CMK (cell line): ENCODE measurements at places on chromosomes 12 and 14.

GRCh38 chr12:107152315-107152714 is 59.0 kb upstream of the CRY1 start:
- DNase-seq = no peak

- no peak for DNase-seq
Measured at GRCh38 chr14:21791749-21792148, 118.1 kb upstream of the OR4E1 start.

- DNase-seq = no peak
Measured at GRCh38 chr12:38646146-38646545, 259.2 kb downstream of the CPNE8 start.

DNA sequence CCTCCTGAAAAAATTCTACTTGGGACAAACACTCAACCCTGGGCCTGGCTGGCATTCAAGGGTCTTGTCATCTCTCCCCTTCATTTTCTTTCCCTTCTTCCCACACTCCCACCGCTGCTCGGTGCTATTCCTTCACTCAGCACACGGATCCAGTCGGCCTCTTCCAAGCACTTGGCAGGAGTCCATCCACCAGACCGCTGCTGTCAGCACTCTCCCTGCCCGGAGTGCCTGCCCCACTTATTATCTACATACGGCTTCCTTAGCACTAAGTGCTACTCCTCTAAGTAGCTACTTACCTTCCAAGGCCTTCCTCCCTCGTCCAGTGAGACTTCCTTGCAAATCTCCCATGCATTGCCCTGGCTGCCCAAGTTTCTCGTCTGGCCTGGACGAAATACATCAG is 29.8 kb downstream of the CALM1 start:
- DNase-seq = no peak

GRCh38 chr12:49015196-49015595 is 3.4 kb downstream of the PRKAG1 start:
- no peak for DNase-seq

DNA sequence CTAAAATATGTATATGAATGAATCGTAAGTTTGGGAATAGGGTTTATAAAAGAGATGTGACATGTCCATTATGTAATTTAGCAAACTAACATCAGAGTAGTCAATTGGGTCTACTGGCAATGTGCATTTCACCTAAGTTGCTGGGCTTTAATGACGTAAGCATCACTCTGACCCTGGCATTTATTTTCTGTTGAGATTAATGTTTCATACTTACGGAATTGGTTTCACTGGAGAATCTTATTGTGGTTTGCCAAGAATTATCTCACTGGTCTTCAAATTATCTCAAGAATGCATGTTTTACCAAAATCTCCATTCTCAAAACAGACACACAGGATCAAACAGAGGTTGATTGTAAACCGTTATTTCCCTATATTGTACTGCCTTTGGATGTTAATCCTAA is 437.1 kb downstream of the NPAS3 start:
- DNase-seq = no peak

DNA sequence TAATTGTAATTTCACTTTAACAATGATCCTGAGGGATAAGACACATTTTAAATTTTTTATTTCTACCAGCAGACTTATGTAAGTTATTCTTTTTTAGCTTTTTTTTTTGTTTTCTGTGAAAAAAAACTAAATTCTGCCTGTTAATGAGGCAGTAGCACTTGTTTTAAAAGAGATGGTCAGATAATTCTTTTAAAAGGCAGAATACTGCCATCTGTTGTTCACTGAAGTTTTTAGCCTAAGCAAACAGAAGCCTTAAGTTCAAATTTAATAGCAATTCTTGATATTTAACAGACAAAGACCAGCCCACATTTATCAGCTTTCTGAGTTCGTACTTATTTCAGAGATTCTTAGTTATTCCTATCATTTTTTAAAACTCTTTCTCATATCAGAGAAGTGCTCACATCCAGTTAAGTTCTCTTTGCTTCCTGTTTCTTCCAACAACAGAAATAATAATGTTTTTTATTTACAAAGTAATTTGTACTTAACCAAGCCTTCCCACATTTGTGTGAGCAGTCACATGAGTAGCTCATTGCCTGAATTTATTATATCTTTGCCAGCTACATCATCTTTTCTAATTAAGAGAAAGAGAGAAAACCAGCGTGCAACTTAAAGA is 93.4 kb upstream of the SLCO1C1 start:
- DNase-seq = no peak

- DNase-seq = no peak
Measured at GRCh38 chr14:83757916-83758315, 1772.0 kb upstream of the FLRT2 start.

DNA sequence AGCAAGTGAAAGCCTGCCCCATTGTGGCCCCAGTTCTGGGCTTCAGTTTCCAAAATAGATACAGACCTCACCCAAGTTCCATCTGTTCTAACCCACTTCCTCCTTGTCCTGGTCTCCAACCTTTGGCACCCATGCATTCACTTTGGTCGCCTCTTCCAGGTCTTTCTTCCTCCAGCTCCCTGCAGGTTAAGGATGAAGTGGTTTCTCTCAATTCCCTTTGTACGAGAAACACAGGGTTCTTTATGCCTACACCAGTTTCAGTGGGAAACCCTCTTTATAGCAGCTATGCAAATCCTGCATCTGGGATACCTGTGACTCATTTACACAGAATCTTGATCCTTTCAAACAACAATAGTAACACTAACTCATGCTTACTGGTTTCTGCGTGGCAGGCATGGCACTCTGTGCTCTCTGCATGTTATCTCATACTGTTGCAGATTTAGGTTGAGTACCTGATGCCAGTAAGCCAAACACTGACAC is 110.6 kb upstream of the AMIGO2 start:
- no peak for DNase-seq

DNA sequence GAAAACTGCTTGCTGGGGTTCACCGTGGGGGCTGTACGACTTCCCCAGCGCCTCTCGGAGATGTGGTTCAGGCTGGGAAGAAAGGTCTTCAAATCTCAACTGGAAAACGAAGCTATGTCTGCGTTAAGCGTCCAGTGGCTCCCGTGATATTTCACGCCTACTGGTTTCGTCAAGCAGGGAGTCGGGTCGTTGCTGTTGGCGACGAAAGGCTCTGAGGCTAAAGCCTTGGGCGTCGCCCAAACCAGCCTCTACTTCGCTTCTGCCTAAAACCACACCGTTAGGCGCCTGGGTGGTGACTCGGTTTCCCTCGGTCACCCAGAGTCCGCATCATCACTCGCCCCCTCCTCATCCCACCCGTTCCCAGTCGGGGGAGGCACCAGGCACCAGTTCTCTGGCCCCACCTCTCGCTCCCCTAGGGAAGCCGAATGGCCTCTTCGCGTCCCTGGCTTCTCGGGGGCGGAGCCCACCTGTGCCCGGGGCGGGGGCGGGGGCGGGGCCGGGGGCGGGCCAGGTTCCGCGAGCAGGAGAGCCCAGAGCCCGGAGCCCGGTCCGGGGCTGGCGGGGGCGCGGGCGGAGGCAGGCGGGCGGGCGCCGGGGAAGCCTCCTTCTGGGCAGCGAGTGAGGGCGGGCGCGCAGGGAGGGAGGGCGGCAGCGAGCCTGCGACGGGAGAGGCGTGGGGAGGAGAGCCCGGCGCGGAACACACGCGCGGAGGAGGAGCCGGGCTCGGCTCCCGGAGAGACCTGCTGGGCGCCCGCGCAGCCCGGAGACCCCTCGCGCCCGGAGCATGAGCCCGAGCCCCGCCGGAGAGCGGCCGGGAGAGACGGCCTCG is at the start of gene B4GALNT3:
TSS of gene B4GALNT3 (plus strand) at position 510 of the 829 bp plus-strand sequence. CDS start 438 bp downstream, outside the sequence.
- DNase-seq = no peak

DNA sequence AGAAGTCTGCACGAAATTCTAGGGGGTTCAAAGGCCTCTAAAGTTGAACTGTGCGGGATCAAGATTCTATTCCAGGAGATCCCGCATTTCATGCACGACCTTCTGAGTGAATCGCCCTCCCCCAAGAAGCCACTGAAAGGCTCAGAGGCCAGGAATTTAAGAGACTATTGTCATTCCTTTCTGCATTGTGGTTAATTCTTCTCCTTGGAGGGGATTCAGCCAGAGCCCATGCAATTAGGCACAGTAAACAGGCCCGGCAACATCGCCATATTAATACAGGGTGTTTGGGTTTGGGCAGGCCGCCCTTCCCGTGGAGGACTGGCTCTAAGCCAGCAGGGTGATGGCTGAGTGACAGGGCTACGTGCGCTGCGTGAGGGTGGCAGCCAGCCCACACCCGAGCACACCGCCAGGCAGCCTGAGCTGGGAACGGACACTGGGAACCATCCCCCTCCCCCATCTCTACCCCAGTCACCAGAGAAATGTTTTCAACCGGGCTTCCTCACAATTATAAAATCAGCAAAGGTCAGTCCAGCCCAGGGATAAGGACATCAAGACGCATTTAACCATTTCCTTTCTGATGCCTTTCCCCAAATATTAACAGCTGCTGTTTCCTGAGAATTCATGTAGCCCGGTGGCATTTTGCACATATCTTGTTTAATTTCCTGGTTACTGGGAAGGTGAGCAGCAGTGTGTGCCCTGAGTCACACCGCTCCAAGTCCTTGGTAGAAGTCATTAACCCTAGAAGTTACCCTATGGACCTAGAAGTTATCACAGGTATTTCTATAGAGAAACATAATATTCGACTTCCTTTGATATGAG is 12.5 kb downstream of the EGLN3 start:
- DNase-seq = no peak

- DNase-seq = no peak
Measured at GRCh38 chr12:5997260-5997659, 52.2 kb upstream of the ANO2 start.

DNA sequence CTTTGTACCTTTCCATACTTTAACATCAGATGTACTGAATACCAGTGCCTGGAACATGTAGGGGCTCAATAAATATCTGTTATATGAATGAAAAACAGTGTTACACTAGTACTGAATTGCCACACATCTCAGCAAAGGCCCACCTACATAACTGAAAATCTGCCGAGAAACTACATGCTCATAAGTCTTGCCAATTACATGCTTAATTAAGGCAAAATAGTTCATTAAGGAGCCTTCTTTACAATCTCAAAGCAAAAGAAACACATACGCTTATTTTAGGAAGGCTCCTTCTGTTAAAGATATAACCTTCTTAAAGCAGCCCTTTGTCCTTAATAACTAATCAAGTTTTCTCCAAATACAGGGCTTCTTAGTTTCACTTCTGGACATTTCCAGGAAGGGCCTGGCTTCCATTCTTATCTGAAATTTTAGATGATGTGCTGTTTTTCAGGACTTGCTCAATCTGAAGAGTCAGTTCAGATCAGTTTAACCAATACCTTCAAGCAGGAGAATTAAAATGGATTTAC is 11.5 kb downstream of the LIMA1 start:
- DNase-seq = no peak

GRCh38 chr12:27488479-27488878 is 35.5 kb upstream of the PPFIBP1 start:
- no peak for DNase-seq

DNA sequence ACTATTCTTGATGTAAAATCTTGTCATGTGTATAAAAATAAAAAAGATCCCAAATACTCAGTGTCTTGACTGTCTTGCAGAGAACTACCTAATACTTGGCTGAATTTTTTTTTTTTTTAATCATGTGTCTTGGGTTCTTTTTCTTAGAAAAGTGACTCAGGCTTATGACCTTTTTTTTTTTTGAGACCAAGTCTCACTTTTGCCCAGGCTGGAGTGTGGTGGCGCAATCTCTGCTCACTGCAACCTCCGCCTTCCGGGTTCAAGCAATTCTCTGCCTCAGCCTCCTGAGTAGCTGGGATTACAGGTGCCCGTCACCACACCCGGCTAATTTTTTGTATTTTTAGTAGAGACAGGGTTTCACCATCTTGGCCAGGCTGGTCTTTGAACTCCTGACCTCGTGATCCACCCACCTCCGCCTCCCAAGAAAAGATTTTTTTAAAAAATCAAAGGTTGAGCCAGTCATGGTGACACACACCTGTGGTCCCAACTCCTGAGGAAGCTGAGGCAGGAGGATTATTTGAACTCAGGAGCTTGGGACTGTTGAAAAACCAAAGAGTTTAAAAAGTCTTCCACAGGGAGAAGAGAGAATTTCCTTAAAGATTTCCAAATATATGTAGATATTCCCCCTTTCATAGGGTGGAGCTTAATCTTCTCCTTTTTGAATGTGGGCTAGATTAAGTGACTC is 17.7 kb upstream of the TDG start:
- DNase-seq = no peak

- no peak for DNase-seq
Measured at GRCh38 chr12:116366824-116367223, 89.3 kb upstream of the MED13L start.

DNA sequence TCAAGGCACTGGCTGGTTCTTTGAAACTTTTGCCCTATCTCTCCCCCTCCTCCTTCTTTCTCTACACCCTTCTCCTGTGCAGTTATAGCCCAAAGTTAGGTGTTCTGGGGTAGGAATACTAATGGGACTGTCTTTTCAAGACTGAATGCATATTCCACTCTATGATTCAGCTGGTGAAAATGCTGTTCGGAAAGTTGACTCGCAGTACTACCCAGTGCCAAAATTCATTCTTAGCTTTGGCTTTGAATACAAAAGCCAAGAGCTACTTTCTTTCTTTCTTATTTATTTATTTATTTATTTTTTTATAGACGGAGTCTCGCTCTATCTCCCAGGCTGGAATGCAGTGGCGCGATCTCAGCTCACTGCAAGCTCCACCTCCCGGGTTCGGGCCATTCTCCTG is 249.2 kb downstream of the ETNK1 start:
- no peak for DNase-seq
